ENCODE measurements at places on chromosomes 2 and 18.

GRCh38 chr2:161436411-161436810 lies 20.3 kb downstream of the TBR1 start:
- no peak for DNase-seq

DNA sequence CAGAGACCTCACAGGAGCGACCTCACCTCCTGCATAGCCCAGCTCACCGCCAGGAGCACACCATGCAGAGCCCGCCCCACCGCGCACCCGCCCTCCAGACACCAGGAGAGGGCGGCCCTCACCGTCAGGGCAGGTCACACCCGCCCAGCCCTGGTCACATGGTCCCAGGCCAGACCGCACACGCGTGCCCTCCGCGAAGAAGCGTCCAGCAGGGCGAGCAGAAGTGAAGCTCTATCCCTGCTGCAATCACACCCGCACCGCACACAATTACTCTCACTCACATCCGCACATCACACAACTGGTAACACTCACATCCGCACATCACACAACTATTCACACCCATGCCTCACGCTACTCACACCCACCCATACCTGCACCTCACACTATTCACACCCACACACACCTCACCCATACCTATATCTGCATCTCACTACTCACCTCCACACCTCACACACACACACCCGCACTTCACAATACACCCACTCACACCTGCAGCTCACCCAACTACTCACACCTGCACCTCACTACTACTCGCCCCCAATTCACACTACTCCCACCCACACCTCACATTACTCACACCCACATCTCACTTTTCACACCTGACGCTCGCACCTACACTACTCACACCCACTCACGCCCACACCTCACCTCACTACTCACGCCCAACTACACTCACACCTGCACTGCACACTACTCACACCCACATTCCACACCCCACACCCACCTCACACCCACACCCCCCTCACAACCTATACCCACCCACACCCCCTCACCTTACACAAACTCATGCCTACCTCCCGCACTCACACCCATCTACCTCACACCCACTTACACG lies 242.0 kb downstream of the HDAC4 start:
- no peak for DNase-seq

DNA sequence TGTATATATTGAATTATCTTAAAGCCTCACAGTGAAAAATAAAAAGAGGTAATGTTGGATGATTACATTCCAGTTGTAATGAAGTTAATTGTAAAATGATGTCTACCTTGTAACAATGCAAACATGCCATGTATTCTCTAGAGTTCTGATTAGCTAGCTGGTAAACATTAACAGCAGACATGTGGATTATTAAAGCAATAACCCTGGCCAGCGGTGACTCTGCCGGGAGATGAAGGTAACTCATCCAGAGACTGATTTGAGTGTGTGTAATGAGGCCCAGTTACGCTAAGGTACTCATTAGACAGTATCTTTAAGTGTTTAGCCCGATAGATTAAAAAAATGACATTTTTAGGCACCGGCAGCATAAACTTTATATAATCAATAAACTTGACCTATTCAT lies 79.6 kb upstream of the REV1 start:
- no peak for DNase-seq

- peak; percentile 45 for DNase-seq
These were observed 35.1 kb upstream of the SLC14A1 start for GRCh38 chr18:45688833-45689232.

DNA sequence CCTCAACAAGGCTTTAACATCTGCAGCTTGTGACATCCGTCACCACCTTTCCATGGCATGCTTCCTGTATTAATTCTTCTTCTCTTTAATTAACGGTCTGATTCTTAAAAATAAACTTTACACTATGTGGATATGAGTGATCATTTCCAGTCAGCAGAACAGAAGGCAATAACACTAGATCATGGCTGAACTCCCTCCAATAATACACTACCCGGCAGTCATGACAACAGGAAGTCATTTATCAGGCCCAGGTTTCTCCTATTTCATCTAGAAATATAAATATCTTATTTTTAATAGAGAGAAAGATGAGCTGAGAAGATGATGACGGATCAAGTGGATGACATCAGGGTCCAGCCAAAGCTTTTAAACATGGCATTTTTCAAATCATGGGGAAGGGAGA lies 792.2 kb downstream of the SLC4A3 start:
- no peak for DNase-seq

GRCh38 chr2:131493199-131493968 lies 1.2 kb upstream of the MZT2A start:
- DNase-seq, result no peak

Measured in GM10248 (cell line).